Motor neuron (in vitro differentiated cells): ENCODE measurements at places on chromosomes 5 and 9. TPM values are rescaled to one million over a fixed set of nuclear protein-coding genes. Genes with fewer than 3 reads are reported as not detected.
A peak's percentile ranks its signal among the peaks of the same experiment; 100 is the strongest.

- ATAC-seq = no peak
These were observed 118.0 kb upstream of the PCA3 start for GRCh38 chr9:76646249-76646648.

- peak; percentile 78 for ATAC-seq
These were observed 23.2 kb downstream of the MAP3K1 start for GRCh38 chr5:56838409-56839039.

The TMEM38B gene
- total RNA-seq = 9.6 and 10.4 TPM in 2 replicates

The AGXT2 gene
- 0.33 TPM in 1 of 2 replicates, not detected in the other for total RNA-seq

GRCh38 chr9:118624608-118625007, 744.6 kb downstream of the BRINP1 start:
- no peak for ATAC-seq

DNA sequence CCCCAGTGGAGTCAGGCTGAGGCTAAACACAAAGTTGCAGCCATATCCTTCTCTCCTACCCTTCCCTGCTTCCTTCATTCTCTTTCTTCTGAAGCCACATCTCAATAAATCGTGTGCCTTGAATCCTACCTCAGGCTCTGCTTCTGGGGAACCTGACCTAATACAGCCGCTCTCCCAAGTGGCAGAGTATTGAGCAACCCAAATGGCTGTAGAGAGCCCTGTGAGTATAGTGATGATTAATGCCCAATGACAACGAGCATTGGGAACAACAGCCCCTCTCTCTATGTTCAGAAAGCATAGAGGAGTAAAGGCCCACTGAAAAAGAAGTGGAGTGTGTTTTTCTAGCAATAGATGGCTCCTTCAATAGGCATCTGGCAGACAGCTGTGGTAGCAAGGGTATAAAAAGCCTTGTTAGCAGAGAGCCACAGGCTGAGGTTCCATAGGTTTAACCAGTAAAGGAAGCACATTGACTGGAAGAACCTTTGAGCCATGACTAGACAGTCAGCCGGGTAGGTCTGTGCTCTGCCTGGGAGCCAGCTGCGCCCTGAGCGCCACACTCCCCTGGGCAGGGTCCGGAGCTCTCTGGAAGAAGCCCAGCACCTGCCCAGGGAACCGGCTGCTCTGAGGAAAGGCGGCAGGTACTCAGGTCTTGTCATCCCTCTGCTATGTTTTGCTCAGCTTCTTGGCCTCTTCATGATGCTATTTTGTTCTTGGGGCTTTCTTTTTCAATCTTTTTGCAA, 22.6 kb upstream of the HSPA9 start:
- peak; percentile 66 for ATAC-seq
